ENCODE measurements at places on chromosomes 2 and 18.
A peak's percentile ranks its signal among the peaks of the same experiment; 100 is the strongest.

GRCh38 chr2:46798041-46798440 is 117.6 kb downstream of the MCFD2 start:
- DNase-seq = no peak

DNA sequence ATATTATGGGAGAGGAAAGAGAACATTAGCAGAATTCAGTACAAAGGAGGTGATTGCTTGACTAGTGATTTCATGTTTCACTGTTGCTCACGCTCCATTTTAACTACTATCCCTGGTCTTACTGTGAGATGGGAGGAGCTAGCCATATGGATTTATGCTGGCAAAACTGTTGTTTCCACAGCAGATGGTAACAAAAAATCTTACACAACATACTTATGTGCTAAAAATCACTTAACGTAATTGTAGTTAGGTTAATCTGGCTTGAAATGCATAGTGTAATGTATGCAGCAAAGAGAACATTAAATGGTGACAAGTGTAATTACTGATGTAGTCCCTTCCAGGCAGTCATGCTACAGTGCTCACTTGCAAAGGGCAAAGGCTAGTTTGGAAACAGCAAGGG is 155.6 kb upstream of the LYPD1 start:
- DNase-seq = no peak

DNA sequence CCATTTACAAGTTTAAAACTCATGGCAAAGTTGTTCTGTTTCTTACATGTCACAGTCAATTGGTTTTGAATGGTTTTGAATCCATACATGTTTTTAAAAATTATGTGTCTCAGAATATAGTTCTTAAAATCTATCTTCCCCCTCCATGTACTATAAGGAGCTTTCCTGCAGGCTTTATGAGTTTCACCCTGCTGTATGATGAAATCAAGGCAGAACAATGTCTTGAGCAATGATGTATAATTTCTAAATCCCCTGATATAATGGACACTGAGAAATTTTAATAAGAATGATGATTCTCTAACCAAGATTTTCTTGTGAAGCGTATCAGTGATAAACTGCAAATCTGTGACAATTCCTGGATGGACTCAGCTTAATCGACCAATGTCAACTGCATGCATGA is 10.6 kb upstream of the ZNF516 start:
- DNase-seq = no peak

DNA sequence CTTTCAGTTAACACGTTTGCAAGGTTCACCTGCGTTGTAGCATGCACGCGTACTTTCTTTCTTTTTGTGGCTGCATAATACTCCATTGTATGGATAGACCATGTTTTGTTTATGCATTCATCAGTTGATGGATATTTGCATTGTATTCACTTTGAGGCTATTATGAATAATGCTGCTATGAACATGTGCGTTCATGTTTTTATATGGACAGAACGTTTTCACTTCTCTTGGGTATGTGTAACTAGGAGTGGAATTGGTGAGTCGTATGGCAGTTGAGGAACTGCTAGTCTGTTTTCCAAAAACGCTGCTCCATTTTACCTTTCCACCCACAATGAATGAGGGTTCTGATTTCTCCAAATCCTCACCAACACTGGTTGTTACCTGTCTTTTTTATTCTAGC is 244.3 kb downstream of the GLI2 start:
- DNase-seq = peak; percentile 81

DNA sequence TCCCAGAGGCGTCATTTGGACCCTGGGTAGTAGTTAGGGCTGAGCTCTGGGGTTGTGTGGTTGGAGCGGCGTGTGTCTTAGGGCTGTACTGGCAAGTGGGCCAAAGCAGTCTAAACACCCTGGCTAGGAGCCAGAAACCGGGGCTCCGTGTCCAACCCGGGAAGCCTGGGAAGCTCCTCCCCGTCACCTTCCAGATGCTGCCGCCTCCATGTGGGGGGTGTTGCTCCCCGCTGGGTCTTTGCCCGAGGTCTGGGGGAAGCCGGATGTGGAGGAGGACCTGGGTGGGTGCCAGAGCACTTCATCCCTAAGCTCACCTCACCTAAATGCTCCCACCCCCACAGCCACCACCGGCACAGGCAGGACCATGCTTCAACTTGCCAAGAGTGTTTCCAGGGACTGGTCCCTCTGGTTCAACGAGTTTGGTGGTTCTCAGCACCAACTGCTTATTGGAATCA is 25.4 kb downstream of the TET3 start:
- peak; percentile 98 for DNase-seq

DNA sequence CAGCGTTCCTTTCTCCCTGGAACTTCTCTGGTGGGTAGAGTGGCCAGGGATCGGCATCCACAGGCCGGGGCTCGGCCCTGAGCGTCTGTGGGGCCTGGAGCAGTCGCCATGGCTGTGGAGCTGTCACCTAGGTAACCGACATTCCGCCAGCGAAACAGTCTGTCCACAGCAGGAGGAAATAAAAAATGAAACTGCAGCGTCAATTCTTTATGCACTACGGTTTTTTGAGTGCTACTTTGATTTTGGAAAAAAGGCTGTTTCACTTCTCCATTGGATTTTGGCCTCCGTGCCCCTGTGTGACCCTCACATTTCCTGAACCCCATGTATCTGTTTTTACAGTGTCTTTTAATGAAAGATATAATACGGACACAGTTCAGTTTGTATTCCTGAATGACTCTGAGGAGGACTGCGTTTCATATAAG is 163.4 kb downstream of the LDLRAD4 start:
- no peak for DNase-seq

GRCh38 chr2:234446404-234447076 is 50.3 kb downstream of the ARL4C start:
- peak; percentile 94 for DNase-seq

DNA sequence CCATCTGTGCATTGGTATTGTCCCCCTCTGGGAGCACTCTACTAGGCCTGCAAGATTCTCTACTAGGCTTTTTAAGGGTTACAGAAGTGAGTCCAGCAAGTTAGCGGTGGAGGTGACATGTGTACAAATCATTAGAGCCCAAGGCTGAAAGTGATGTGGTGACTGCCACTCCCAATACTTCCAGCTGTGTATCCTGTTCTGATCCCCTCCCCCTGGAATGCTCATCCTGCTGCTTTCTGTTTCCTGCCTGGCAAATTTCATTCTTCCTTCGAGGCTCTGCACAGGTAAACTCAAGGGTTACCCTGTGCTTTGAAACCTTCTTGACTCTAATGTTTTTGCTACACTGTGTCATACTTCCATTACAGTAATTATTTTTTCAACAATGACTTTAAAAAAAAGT is 258.5 kb upstream of the REV1 start:
- no peak for DNase-seq

- DNase-seq = peak; percentile 6
Observed at GRCh38 chr18:68925268-68925667, 127.4 kb downstream of the CCDC102B start.

DNA sequence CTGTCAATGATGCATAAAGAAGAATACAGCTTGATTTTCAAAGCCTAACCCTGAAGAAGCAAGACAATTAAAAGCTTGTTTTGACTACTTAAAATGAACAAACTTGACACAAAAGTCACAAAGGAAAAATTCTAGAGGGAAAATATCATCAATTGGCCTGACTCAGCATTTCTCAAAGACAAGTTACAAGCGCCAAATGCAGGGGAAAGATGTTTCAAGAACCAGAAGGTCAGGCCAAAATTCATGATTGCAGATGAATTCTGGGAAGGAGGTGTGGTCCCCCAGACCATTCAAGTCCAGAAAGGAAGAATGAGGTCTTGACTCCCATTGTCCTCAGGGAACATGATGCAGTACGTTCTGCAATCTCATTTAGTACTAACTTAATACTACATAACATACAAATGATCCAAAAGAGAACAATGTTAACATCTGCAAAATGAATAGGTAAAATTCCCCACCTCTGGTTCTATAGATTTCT is 64.5 kb downstream of the FAM210A start:
- no peak for DNase-seq

DNA sequence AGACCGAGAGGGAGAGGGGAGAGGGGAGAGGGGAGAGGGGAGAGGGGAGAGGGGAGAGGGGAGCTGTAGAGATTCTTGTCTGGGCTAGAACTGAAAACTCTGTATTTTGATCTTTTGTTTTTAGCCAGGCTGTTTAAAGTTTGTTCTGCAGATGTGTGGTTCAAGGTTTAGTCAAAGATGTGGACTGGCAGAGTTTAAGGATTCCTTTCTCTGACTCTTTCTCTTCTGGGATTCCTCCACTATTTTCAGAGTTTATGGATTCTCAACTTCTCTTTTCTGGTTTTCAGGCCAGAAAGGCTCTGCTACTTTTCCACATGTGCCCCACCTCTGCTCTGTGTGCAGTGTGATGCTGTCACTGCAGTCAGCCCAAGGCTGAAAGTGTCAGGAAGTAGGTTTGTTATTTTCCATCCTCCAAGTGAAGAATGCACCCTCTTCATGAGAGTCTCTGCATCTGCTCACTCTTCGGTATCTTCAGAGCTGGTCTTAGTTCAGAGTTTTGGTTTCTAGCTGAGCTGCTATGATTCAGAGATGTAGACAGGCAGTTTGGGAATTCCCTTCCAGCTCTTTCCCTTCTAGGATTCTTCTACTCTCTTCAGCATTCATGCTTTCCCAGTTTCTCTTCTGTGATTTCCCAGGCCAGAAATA is 130.9 kb upstream of the SMAD7 start:
- no peak for DNase-seq

- no peak for DNase-seq
Observed at GRCh38 chr18:9106800-9107584, 4.5 kb downstream of the NDUFV2 start.

DNA sequence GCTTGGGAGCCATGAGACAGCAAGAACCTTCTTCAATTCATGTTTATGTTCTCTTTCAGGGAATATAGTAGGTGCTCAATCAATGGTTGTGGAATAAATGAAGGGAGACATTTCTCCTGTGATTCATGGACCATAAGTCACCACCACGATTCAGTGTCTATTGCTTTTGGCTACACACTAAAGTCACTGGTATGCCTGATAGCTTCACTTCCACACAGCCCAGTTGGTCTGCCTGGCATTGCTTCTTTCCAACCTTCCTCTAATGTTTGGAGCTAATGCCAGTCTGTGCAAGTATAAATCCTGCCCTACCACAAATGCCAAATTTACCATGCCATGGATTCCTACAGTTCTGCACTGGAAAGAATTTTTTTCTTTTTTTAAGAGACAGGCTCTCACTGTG is 1.3 kb upstream of the CXCR1 start:
- DNase-seq = peak; percentile 51

GRCh38 chr2:34241905-34242762 is 643.0 kb upstream of the FAM98A start:
- DNase-seq = no peak
